Activated CD4-positive, alpha-beta memory T cell treated with anti-CD3 and anti-CD28 coated beads for 36 hours (primary cell): ENCODE measurements at places on chromosomes 11 and 22.

- no peak for DNase-seq
Measured at GRCh38 chr11:19982774-19983495, 177.3 kb downstream of the DBX1 start.

GRCh38 chr22:27809226-27809603, 7.7 kb upstream of the MN1 start:
- DNase-seq, result no peak

GRCh38 chr11:94926271-94926625, 47.1 kb downstream of the CWC15 start:
- DNase-seq, result no peak

- peak; percentile 87 for DNase-seq
Measured at GRCh38 chr11:123430721-123431497, 840 bp downstream of the GRAMD1B start.

DNA sequence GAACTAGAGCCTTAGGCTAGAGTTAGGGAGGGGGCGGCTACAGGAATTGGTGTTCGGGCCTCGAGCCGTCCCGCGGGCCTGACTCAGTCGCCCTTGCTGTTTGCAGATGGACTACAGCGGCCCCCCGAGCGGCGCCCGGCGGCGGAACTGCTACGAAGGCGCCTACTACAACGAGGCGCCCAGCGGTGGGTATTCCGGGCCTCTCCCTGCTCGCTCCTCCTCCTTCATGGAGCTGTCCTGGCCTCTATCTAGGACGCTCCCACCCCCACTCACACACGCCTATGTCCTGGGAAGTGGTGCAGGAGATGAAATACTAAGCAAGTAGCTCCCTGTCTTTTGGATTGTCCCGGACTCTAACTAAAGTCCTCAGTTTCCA, 1.4 kb downstream of the MYOD1 start:
- no peak for DNase-seq

DNA sequence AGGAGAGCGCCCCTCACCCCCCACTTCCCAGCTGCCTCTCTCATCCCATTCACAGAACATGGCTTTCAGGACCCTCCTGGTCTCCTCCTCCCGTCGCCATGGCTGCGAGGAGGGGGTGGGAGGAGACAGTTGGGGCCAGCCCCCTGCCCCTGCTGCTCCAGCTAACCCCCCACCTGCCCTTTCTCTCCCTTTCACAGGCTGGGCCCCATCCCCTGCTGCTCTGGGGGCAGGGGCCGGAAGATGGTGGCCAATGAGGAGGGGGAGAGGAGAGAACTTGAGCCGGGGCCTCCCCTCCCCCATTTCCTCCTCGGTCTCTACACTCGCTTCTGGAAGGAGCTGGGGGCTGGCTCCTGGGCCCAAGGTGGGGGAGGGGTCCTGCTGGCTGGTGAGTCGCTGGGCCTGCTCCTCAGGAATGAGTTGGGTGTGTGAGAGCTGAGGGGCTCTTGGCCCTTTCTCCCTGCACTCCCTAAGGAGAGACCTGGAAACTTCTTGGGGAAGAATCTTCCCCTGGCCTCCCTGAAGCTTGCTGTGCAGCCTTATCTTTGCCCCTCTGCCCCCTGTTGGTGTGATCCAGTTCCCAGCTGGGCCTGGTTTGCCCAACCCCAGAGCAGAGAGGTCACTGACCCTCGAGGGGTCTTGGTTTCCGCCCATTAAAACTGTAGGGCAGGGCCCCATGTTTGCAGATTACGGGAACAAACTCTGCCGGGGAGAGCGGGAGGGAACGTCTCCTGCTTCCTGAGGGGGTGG, 10.2 kb downstream of the YPEL4 start:
- no peak for DNase-seq

- no peak for DNase-seq
Measured at GRCh38 chr11:40139066-40139465, 1320.4 kb downstream of the LRRC4C start.

- no peak for DNase-seq
Measured at GRCh38 chr11:2528301-2529050, 83.7 kb downstream of the KCNQ1 start.

GRCh38 chr11:8063324-8063723, 17.7 kb upstream of the TUB start:
- no peak for DNase-seq

DNA sequence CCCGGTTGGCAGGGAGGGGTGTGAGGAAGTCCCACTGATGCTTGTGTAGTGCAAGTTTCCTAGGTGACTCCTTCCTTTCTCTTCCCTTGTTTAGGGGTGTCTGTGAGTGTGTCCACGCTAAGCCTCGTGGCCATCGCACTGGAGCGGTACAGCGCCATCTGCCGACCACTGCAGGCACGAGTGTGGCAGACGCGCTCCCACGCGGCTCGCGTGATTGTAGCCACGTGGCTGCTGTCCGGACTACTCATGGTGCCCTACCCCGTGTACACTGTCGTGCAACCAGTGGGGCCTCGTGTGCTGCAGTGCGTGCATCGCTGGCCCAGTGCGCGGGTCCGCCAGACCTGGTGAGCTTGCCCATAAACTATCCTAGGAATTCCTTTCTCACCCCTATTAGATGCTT, 10.4 kb downstream of the CCKBR start:
- peak; percentile 17 for DNase-seq

- DNase-seq, result peak; percentile 55
Measured at GRCh38 chr22:37044634-37045625, 6.6 kb upstream of the KCTD17 start.

- DNase-seq, result no peak
Measured at GRCh38 chr22:40928657-40929056, 22.5 kb upstream of the RBX1 start.

DNA sequence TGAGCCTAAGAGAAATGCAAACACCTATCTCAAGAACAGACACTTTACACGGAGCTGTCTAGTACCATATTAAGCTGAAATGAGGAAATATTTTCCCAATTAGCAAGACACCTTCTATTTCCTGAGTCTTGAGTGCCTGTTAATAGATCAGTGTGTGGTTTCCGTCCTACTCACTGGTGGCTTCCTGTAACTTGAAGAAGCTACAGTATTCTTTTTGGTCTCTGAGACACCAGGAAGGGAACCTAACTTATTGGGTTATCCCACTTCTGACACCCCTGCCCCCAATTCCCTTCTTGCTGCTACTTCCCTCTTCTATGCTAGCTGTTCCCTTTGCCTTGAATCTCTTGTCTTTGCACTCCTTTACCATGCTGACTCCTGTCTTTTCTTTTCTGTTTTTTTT, 92.7 kb downstream of the FDX1 start:
- no peak for DNase-seq

GRCh38 chr22:25451480-25452114, 112.9 kb upstream of the GRK3 start:
- DNase-seq, result no peak
